Keratinocyte (primary cell): ENCODE measurements at places on chromosomes 3 and 15. TPM values are rescaled to one million over a fixed set of nuclear protein-coding genes. Genes with fewer than 3 reads are reported as not detected.

The RHOV gene
- 1.2 to 12.1 TPM (median 7.1 TPM) in 3 replicates for polyA plus RNA-seq

GRCh38 chr15:72515591-72516389 is 41.7 kb downstream of the ARIH1 start:
- H3K4me1 ChIP-seq: peaks cover 3% of the 10 kb centered on the region
- no peak overlapping the region for H3K4me3 ChIP-seq
- H3K36me3 ChIP-seq: no peaks in the 10 kb centered on the region
- H3K27me3 ChIP-seq: no peaks in the 10 kb centered on the region
- H3K27ac ChIP-seq: no peak overlapping the region

DNA sequence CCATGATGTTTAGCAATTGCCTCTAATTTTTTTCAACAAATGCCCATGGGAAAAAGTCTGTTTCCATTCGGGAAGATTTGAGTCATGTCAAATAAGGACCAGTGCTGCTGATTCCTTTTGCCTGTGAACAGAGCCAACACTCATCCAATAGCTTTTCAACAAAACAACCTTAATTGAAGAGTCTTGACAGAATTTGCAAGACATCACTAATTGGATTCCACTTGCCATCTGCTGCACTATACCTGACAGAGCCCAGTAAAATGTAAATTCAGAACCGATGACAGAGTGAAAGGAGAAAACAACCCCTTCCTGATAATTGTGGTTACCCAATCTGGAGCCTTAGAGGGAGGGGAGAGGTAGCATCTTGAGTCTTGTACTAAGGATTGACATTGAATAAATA is 426.7 kb downstream of the AGBL1 start:
- DNase-seq: no peak
- H3K36me3 ChIP-seq: no peaks in the 10 kb centered on the region
- H3K27me3 ChIP-seq: no peaks in the 10 kb centered on the region
- H3K4me1 ChIP-seq: no peaks in the 10 kb centered on the region
- no peak overlapping the region for H3K4me3 ChIP-seq

- DNase-seq: no peak
- peaks cover 5% of the 10 kb centered on the region for H3K36me3 ChIP-seq
- H3K27me3 ChIP-seq: no peaks in the 10 kb centered on the region
- no peak overlapping the region for H3K27ac ChIP-seq
- H3K4me1 ChIP-seq: no peaks in the 10 kb centered on the region
- H3K4me3 ChIP-seq: no peak overlapping the region
Observed at GRCh38 chr15:40217166-40217824, 21.6 kb upstream of the PAK6 start.

The TMCC1 gene
- polyA plus RNA-seq: 25.2 to 27.7 TPM (median 26.9 TPM) in 3 replicates

The C15orf39 gene
- 1.8 to 5.3 TPM (median 2.1 TPM) in 3 replicates for polyA plus RNA-seq

DNA sequence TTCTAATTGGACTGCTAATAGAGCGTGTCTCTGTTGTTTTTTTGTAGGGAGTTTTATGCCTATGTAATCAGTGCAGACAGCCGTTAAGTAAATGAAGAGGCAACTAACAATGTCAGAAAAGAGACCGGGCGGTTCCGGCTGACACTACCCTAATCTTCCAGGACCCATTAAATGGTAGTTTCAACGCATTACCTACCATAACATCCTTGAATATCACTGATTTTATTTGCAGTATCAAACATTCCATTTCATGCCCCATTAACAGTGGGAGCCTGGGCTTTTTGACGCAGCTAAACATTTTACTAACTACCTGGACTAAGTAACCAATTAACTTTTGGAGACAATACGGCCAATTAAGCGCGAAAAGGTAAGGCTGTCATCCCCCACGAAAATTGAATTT is 832.9 kb upstream of the NR2F2 start:
- H3K4me3 ChIP-seq: no peak overlapping the region
- no peaks in the 10 kb centered on the region for H3K4me1 ChIP-seq
- no peak overlapping the region for H3K27ac ChIP-seq
- DNase-seq: no peak
- no peaks in the 10 kb centered on the region for H3K27me3 ChIP-seq

The TRAT1 gene
- polyA plus RNA-seq: not detected in 3 replicates

The CATSPER2 gene
- polyA plus RNA-seq: 1.7 to 4.2 TPM (median 3.5 TPM) in 3 replicates

GRCh38 chr3:170420307-170420821 is 1.7 kb downstream of the CLDN11 start:
- H3K27ac ChIP-seq: no peak overlapping the region
- peaks cover 2% of the 10 kb centered on the region for H3K4me1 ChIP-seq
- DNase-seq: no peak
- H3K27me3 ChIP-seq: peaks cover 24% of the 10 kb centered on the region
- no peaks in the 10 kb centered on the region for H3K36me3 ChIP-seq

The KIF15 gene
- 0.53 to 2.8 TPM (median 2.1 TPM) in 3 replicates for polyA plus RNA-seq

The THSD4 gene
- polyA plus RNA-seq: 24.5 to 37.0 TPM (median 25.3 TPM) in 3 replicates

GRCh38 chr3:33425453-33425852 is 14.8 kb downstream of the UBP1 start:
- no peak for DNase-seq
- no peak overlapping the region for H3K4me3 ChIP-seq
- H3K36me3 ChIP-seq: peaks cover 3% of the 10 kb centered on the region
- H3K4me1 ChIP-seq: peaks cover 10% of the 10 kb centered on the region

DNA sequence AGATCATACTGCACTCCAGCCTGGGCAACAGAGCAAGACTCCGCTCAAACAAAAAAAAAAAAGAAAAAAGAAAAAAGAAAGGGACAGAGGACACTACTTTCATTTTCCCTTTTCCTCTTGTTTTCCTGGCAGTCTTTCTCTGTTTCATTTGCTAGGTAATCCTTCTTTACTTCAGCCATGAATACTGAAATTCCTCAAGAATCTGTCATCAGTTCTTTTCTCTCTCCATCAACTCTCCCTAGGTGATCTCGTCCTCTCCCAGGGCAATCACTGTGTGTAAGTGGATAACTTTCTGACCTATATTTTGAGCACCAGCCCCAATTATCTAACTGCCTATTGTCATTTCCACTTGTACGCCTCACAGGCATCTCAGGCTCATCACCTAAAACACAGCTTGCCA is 51.5 kb downstream of the TTC23 start:
- H3K36me3 ChIP-seq: peaks cover 7% of the 10 kb centered on the region
- H3K27ac ChIP-seq: no peak overlapping the region
- no peaks in the 10 kb centered on the region for H3K4me1 ChIP-seq
- no peak for DNase-seq
- H3K27me3 ChIP-seq: no peaks in the 10 kb centered on the region

The LXN gene
- 4.8 to 8.4 TPM (median 6.8 TPM) in 3 replicates for polyA plus RNA-seq

DNA sequence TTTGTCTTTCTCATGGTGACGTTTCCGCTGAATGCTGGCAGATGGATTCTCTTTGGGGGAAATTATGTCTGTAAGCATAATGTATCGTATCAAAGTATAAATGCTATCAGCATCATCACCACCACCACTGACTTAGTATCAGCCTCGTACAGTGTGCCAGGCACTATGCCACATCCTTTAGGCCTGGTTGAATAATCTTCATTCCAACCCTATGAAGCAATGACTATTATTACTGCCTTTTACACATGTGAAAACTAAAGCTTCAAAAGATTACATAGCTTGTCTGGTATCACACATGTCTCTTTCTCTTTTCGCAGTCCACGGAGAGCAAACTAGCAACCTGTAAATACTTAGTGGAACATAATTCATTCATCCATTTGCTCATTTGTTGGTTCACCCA is 166.7 kb upstream of the PRICKLE2 start:
- H3K27me3 ChIP-seq: no peaks in the 10 kb centered on the region
- H3K4me3 ChIP-seq: no peak overlapping the region

- H3K4me1 ChIP-seq: peaks cover 6% of the 10 kb centered on the region
- no peak overlapping the region for H3K27ac ChIP-seq
- DNase-seq: no peak
- no peaks in the 10 kb centered on the region for H3K36me3 ChIP-seq
Observed at GRCh38 chr3:53588122-53588521, 93.7 kb downstream of the CACNA1D start.

GRCh38 chr3:52915294-52915693 is 17.9 kb upstream of the STIMATE start:
- H3K36me3 ChIP-seq: peaks cover 9% of the 10 kb centered on the region
- H3K4me1 ChIP-seq: no peaks in the 10 kb centered on the region
- H3K27ac ChIP-seq: no peak overlapping the region

- no peak overlapping the region for H3K27ac ChIP-seq
- DNase-seq: no peak
- no peaks in the 10 kb centered on the region for H3K27me3 ChIP-seq
- H3K4me1 ChIP-seq: no peaks in the 10 kb centered on the region
- no peak overlapping the region for H3K4me3 ChIP-seq
Observed at GRCh38 chr3:48966876-48967361, 23.1 kb upstream of the P4HTM start.

DNA sequence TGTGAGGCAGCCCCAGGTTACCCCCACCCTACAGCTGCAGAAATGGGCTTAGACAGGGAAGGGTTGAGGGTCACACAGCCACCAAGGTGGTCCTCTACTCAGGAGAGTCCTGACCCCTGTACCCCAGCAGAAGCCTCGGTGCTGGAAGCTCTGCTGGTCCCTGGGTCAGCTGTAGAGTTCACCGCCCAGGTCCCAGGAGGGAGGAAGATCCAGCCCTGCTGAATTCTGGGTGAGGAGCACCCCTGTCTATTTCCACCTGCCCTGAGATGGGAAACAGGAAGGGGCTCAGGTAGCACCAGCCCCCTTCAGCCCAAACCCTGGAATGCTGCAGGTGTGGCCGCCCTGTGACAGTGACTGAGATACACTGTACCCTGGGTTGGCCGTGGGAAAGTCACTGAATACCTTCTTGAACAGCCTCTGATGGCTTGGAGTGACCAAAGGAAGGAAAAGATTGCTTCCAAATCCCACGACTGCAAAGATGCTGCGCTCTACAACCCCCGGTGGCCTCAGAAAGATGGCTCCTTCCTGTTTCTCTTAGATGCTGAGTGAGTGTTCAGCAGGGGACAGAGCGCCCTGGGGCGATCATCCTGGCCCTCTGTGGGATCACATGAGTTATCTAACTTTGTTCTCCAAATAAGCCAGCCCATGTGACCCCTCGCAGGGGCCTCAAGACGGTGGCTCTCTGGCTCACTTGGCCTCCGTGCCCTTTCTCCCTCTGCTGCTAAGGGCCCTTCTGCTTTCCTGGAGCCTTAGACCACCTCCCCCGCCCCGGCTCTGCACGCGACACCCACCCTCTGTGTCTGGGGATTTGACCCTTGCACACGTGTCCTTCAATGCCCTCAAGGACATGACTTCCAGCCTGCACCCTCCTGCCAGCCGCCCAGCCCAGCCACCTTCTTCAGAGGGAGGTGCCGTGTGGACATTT is 141.9 kb downstream of the NSMCE3 start:
- DNase-seq: no peak
- no peaks in the 10 kb centered on the region for H3K36me3 ChIP-seq
- no peak overlapping the region for H3K4me3 ChIP-seq
- no peaks in the 10 kb centered on the region for H3K4me1 ChIP-seq

The SPATA12 gene
- polyA plus RNA-seq: 0.08 to 0.09 TPM (median 0.08 TPM) in 3 replicates

GRCh38 chr15:90001062-90001682 is at the start of gene ZNF710:
Gene ZNF710, plus strand, starts transcription at chr15:90001324. Its CDS starts 65,814 bp downstream, at chr15:90067138.
- H3K36me3 ChIP-seq: no peaks in the 10 kb centered on the region
- peak within 1 kb of the TSS; percentile 90 for H3K4me3 ChIP-seq
- no peak for DNase-seq
- peaks cover 58% of the 10 kb centered on the region for H3K4me1 ChIP-seq
- H3K27ac ChIP-seq: peak within 1 kb of the TSS; percentile 99

The RARB gene
- polyA plus RNA-seq: 0.03 to 0.18 TPM (median 0.06 TPM) in 3 replicates

DNA sequence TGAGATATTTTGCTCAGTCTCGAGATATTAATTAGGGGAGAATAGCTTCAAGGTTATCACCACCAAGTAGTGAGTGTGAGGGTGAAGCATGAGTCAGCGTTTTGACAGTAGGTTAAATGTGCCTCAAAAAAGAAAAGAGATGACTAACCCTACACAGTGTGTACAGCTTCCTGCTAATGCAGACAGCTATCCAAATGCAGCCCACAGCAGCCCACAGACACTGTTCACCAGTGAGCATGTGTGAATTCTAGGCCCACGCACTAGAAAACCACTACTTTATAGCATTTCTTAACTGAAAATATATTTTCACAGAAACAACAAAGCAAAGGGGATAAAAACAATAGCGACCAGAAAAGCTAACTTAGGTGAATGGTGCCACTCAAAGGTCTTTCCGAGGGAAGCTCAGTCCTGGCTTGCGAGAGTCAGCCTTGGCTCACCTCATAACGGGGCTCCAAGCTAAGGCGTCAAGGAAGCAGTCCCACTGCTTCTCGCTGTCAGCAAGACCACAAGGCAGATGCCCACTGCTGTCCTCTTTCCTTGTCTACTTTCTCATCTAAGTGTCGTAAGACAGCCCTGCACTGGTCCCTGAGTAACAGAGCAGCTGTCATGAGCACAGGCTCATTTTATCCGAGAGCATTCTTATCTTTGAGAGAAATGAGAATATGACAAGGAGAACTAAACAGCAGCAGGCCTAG is 47.6 kb downstream of the TXNRD3 start:
- H3K4me3 ChIP-seq: no peak overlapping the region
- H3K27me3 ChIP-seq: no peaks in the 10 kb centered on the region
- peaks cover 19% of the 10 kb centered on the region for H3K36me3 ChIP-seq
- H3K27ac ChIP-seq: no peak overlapping the region
- H3K4me1 ChIP-seq: peaks cover 5% of the 10 kb centered on the region

- H3K36me3 ChIP-seq: no peaks in the 10 kb centered on the region
- no peaks in the 10 kb centered on the region for H3K4me1 ChIP-seq
- H3K27ac ChIP-seq: no peak overlapping the region
Observed at GRCh38 chr15:29103824-29104565, 165.6 kb downstream of the NSMCE3 start.

The CLASP2 gene
- polyA plus RNA-seq: 31.4 to 49.5 TPM (median 34.4 TPM) in 3 replicates

- H3K36me3 ChIP-seq: no peaks in the 10 kb centered on the region
- H3K4me3 ChIP-seq: no peak overlapping the region
- no peaks in the 10 kb centered on the region for H3K27me3 ChIP-seq
- H3K27ac ChIP-seq: no peak overlapping the region
- peaks cover 10% of the 10 kb centered on the region for H3K4me1 ChIP-seq
Observed at GRCh38 chr3:157390713-157391515, 45.7 kb upstream of the PTX3 start.

GRCh38 chr3:159253860-159254259 is 452.0 kb downstream of the MFSD1 start:
- no peak overlapping the region for H3K27ac ChIP-seq
- H3K4me1 ChIP-seq: no peaks in the 10 kb centered on the region
- DNase-seq: no peak
- H3K36me3 ChIP-seq: no peaks in the 10 kb centered on the region
- no peak overlapping the region for H3K4me3 ChIP-seq

The GOLGA6A gene
- polyA plus RNA-seq: not detected in 3 replicates

DNA sequence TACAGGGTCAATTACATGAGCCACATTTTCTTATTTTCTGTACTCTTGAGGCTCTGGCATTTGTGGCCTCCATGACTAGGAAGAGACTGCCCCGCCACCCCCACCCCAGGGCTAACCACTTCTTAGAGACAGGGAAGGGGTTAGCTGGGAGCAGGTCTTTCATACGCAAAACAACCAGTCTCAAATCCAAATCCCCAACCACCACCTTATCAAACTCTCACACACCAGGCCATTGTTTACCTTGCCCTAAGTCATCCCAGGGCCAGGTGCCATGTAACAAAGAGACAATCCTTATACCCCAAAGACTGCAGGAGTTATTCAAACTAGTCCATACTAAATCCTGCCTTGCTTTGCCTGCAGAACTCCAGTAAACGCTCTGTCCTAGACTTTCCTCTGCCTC is 77.8 kb downstream of the B3GNT5 start:
- DNase-seq: no peak
- H3K27ac ChIP-seq: no peak overlapping the region
- no peaks in the 10 kb centered on the region for H3K36me3 ChIP-seq
- no peaks in the 10 kb centered on the region for H3K27me3 ChIP-seq

The ITIH1 gene
- not detected in 3 replicates for polyA plus RNA-seq
